ENCODE measurements at places on chromosomes 6 and 20.

- no peaks in the 10 kb centered on the region for H3K27me3 ChIP-seq
- no peaks in the 10 kb centered on the region for H3K36me3 ChIP-seq
- no peak overlapping the region for H3K27ac ChIP-seq
Measured at GRCh38 chr6:164415832-164416563, 893.4 kb downstream of the C6orf118 start.

GRCh38 chr6:29827579-29828470 is at the start of gene HLA-G:
Gene HLA-G, plus strand, starts transcription at chr6:29827825. Its CDS starts 20 bp downstream, at chr6:29827845.
- H3K4me3 ChIP-seq, result peak within 1 kb of the TSS; percentile 43
- H3K27ac ChIP-seq, result no peak within 1 kb of the TSS
- no peaks in the 10 kb centered on the region for H3K36me3 ChIP-seq

DNA sequence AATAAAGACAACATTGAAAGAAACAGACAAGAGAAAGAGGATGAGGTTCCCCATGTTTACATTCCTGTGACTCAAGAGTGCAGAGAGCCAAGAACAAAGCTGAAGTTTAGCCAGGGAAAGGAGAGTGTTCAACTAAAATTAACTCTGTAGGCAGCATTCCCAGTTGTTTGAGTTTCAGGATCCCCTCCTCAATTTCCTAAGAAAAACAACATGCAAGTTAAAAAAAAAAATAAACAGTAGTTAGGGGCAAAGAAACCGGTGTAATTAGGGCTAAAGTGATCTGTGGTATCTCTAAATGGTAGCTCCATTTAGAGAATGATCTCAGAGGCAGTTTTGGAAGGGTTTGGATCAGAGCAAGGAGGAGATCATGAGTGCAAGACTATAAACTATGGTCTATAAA is 30.9 kb upstream of the RAB23 start:
- H3K36me3 ChIP-seq, result no peaks in the 10 kb centered on the region
- H3K4me1 ChIP-seq, result peaks cover 7% of the 10 kb centered on the region
- no peak overlapping the region for H3K4me3 ChIP-seq

DNA sequence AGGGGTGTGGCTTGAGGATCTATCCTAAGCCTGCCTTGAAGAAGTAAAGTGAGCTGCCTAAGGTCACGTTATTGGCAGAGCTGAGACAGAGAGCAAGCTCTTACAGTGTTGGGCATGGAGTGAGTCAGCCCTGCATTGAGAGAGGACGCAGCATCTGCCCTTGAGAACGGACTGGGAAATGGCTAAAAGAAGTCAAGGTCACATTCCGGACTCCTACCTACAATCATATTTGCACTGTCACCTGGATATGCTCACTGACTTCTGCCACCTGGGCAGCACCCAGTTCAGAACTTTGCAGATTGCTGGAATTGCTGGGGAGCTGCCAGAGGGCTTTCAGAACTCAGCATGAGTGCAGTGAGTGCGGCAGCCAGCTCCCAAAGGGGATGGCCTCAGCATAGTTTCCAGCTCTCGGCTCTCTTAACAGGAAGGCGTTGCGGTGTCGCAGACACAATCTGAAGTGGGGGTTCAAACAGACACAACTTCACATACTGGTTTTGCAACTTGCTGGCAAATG is 199.3 kb upstream of the SGK1 start:
- H3K27me3 ChIP-seq, result no peaks in the 10 kb centered on the region
- H3K4me3 ChIP-seq, result no peak overlapping the region
- no peaks in the 10 kb centered on the region for H3K36me3 ChIP-seq
- H3K4me1 ChIP-seq, result peaks cover 3% of the 10 kb centered on the region

- H3K27ac ChIP-seq, result no peak overlapping the region
- DNase-seq, result no peak
- peaks cover 1% of the 10 kb centered on the region for H3K4me1 ChIP-seq
Measured at GRCh38 chr20:47872341-47872740, 87.1 kb upstream of the SULF2 start.

DNA sequence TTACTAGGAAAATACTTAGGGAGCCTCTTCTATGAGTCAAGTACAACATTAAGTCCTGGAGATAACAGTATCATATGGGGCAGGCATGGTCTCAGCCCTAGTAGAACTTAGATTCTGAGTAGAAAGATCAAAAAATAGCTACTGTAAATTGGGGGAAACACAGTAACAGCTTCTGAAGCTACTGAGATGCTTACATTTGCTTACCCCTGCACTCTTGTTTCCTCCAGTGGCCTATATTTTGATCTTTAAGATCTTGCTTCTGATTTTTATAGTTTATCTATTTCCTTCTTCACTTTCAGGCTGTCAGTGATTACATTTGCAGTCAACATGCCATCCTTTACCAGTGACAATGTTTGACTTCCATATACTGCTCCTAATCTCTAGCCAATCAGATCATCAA is 35.3 kb downstream of the HIVEP2 start:
- H3K36me3 ChIP-seq, result no peaks in the 10 kb centered on the region
- H3K27ac ChIP-seq, result no peak overlapping the region
- H3K4me3 ChIP-seq, result no peak overlapping the region
- DNase-seq, result no peak
- no peaks in the 10 kb centered on the region for H3K4me1 ChIP-seq

DNA sequence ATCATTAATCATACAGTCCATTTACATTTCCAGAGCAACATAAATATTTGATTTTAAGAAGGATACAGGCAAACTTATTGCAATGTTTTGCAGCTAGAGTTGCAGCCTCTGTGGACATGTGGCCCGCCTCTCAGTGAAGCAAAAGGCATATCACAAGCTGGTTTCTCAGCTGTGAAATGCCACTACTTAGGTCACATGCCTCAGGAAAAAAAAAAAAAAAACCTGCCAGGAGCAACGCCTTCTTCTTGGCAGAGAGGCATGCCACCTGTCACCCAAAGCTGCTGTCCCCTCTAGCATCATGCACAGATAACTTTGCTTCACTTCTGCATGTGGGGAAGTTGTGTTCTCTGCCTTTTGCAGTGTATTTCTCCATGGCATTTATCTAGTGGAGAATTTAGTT is 18.5 kb downstream of the GRM1 start:
- no peaks in the 10 kb centered on the region for H3K36me3 ChIP-seq
- no peak overlapping the region for H3K4me3 ChIP-seq
- no peak for DNase-seq
- no peaks in the 10 kb centered on the region for H3K4me1 ChIP-seq
- H3K27ac ChIP-seq, result no peak overlapping the region

- no peaks in the 10 kb centered on the region for H3K4me1 ChIP-seq
- no peak overlapping the region for H3K27ac ChIP-seq
- no peak overlapping the region for H3K4me3 ChIP-seq
- H3K36me3 ChIP-seq, result peaks cover 63% of the 10 kb centered on the region
- no peaks in the 10 kb centered on the region for H3K27me3 ChIP-seq
Measured at GRCh38 chr6:150977281-150977680, 111.8 kb downstream of the MTHFD1L start.

- no peak overlapping the region for H3K27ac ChIP-seq
- peak overlapping the region; percentile 84 for H3K4me3 ChIP-seq
- DNase-seq, result no peak
Measured at GRCh38 chr6:12750416-12750815, 33.8 kb downstream of the PHACTR1 start.

GRCh38 chr6:128240024-128240428 is 280.4 kb downstream of the PTPRK start:
- H3K36me3 ChIP-seq, result no peaks in the 10 kb centered on the region
- no peaks in the 10 kb centered on the region for H3K27me3 ChIP-seq
- no peak overlapping the region for H3K27ac ChIP-seq
- DNase-seq, result no peak

GRCh38 chr6:129603741-129604140 is 106.2 kb downstream of the ARHGAP18 start:
- no peaks in the 10 kb centered on the region for H3K4me1 ChIP-seq
- H3K27me3 ChIP-seq, result no peaks in the 10 kb centered on the region
- no peak overlapping the region for H3K27ac ChIP-seq
- H3K4me3 ChIP-seq, result no peak overlapping the region
- no peaks in the 10 kb centered on the region for H3K36me3 ChIP-seq

- H3K36me3 ChIP-seq, result no peaks in the 10 kb centered on the region
- H3K4me3 ChIP-seq, result no peak overlapping the region
- no peak for DNase-seq
- no peaks in the 10 kb centered on the region for H3K4me1 ChIP-seq
- H3K27ac ChIP-seq, result no peak overlapping the region
- H3K27me3 ChIP-seq, result no peaks in the 10 kb centered on the region
Measured at GRCh38 chr6:139201378-139201777, 66.5 kb downstream of the HECA start.

DNA sequence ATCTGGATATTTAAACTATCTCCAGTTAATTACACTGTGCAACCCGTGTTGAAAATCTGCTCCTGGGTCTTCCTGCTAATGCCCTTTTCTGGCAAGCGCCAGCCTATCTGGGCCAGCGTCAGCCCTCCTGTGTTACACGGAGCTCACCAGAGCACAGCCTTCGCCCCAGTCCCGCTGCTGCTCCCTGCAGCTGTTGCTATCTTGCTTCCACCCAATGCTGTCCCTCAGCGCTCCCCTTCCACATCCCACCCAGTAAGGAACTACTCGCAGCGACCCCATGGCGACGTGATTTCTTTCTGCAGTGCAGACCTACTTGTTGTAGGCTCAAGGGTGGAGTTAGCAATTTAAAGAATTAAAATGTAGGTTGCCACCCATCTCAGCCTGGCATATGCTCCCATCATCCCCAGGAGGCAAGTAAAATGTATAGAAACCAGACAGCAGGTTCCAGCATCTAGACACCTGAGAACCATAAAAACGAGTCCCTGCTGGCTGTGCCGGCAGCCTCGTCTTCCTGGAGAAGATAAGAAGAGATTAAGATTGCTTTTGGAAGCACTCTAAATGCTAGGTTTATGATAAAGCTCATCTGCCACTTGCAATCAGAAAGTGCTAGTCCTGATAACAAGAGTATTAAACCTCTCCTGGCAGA is 254.3 kb upstream of the FOXQ1 start:
- H3K4me1 ChIP-seq, result peaks cover 3% of the 10 kb centered on the region
- H3K36me3 ChIP-seq, result no peaks in the 10 kb centered on the region
- no peak for DNase-seq

GRCh38 chr6:137977206-137977605 is 110.1 kb downstream of the TNFAIP3 start:
- no peak overlapping the region for H3K4me3 ChIP-seq
- H3K4me1 ChIP-seq, result no peaks in the 10 kb centered on the region
- H3K27ac ChIP-seq, result no peak overlapping the region
- no peaks in the 10 kb centered on the region for H3K36me3 ChIP-seq
- H3K27me3 ChIP-seq, result no peaks in the 10 kb centered on the region
- DNase-seq, result no peak

DNA sequence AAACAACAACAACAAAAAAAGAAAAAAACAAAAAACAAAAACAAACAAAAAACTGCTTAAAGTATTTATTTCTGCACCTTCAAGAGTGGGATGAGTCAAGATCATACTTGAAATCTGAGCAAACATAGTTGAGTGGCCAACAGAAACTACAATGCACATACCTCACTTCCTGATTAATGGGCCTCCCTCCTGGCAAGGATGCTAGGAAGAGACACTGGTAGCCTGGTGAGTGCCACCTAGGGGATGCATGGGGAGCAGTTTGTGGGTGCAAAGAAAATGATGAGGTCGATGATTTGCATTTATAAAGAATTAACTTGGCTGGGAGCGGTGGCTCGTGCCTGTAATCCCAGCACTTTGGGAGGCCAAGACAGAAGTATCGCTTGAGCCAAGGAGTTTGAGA is 808.1 kb downstream of the MAFB start:
- H3K27ac ChIP-seq, result no peak overlapping the region
- H3K4me1 ChIP-seq, result no peaks in the 10 kb centered on the region
- no peak for DNase-seq
- H3K4me3 ChIP-seq, result no peak overlapping the region

GRCh38 chr6:146938266-146938665 is 266.0 kb upstream of the STXBP5 start:
- H3K36me3 ChIP-seq, result no peaks in the 10 kb centered on the region
- H3K27me3 ChIP-seq, result no peaks in the 10 kb centered on the region
- H3K4me3 ChIP-seq, result no peak overlapping the region
- H3K27ac ChIP-seq, result no peak overlapping the region
